ENCODE measurements at places on chromosomes 1 and 21. TPM values are rescaled to one million over a fixed set of nuclear protein-coding genes. Genes with fewer than 3 reads are reported as not detected.

The NPPA gene
- polyA plus RNA-seq: 1.3 TPM

The RPAP2 gene
- polyA plus RNA-seq: 5.5 TPM

GRCh38 chr1:26824731-26825130 is 1.8 kb upstream of the ZDHHC18 start:
- no peak for DNase-seq

GRCh38 chr1:170768929-170769328 is 105.0 kb downstream of the PRRX1 start:
- DNase-seq: no peak

GRCh38 chr1:96515430-96515829 is 206.2 kb upstream of the PTBP2 start:
- DNase-seq: no peak
